ENCODE measurements at places on chromosomes 4 and X. TPM values are rescaled to one million over a fixed set of nuclear protein-coding genes. Genes with fewer than 3 reads are reported as not detected.

DNA sequence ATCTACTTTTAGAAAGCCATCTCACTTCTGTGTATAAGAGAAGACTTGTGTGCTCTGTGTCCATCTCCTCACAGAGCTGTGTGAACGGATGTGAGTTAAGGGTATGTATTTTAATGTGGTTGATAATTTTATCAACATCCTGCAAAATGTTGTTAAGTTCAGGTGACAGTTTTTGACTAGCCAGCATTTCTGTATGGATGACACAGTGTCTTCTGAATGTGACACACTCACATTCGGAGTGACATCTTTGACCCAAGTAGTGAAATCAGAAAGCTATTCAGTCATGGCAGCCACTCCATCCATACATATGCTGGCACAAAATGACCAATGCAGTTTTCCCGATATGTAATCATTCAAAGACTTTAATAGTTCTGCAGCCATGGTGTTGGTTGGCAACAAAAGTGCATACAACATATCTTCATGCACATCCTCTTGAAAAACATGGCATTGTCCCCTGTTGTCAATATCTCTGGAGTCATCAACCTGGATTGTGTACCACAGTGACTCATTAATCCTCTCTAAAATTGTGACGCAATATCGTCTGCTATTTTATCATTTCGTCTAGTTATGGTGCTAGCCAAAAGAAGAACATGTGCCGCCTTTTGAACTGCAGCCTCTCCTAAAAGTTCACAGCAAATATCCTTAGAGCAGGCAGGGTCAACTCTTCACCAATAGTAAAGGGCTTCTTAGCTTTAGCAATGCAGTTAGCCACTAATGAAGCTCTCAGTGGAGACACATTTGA lies 6.8 kb upstream of the FGF2 start:
- no peaks in the 10 kb centered on the region for H3K27me3 ChIP-seq
- no peak for DNase-seq
- H3K36me3 ChIP-seq, result no peaks in the 10 kb centered on the region
- H3K27ac ChIP-seq, result no peak overlapping the region
- H3K4me3 ChIP-seq, result no peak overlapping the region
- H3K4me1 ChIP-seq, result peaks cover 5% of the 10 kb centered on the region

DNA sequence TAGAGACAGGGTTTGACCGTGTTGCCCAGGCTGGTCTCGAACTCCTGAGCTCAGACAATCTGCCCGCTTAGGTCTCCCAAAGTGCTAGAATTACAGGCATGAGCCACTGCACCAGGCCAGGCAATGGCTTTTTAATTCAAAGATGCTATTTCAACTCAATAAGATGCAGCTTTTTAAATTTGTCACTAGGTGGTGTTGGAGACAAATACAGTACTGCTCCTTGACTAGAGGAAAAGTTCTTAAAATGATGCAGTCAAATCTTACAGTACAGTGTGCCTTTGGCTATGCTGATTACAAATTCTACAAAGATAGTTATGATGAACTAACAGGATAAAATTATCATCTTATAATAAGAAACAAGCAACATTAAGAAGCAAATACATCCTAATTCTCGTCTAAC lies 441.1 kb downstream of the KCNIP4 start:
- peaks cover 14% of the 10 kb centered on the region for H3K27me3 ChIP-seq
- H3K27ac ChIP-seq, result no peak overlapping the region
- no peaks in the 10 kb centered on the region for H3K36me3 ChIP-seq
- H3K4me1 ChIP-seq, result no peaks in the 10 kb centered on the region
- DNase-seq, result peak; percentile 36

DNA sequence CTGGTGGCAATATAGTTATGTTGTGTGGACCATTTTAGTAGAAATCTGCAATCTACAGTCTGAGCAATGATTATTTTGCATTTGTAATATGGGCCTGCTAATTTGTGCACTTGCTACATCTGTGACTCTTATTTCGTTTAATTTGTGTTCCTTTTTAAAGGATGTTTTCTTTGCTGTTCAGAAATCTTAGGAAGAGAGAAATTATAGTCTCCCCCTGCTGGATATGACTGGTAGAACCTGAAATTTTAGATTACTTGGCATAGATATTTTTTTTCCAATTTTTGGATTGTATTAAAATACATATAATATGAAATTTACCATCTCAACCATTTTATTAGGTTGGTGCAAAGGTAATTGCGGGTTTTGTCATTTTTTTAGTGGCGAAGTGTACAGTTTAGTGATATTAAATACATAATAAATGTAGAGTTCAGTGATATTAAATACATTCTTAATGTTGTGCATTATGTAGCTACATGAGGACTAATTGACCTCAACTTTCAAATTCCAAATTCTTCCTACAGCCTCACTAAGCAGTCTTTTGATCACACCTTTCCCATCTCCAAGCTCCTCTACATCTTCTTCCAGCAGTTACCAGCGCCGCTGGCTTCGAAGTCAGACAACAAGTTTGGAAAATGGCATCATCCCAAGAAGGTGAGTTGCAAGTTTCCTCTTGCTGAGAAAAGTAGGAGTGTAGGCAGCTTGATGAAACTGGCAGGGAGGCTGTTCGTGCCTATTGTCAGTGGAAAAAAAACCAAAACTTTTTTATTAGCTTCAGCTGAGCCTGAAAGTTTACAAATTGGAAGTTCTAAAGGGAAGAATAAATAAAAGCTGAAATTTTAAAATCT lies 82.2 kb downstream of the FNIP2 start:
- H3K36me3 ChIP-seq, result peaks cover 3% of the 10 kb centered on the region
- peak; percentile 66 for DNase-seq
- H3K27ac ChIP-seq, result no peak overlapping the region
- H3K4me1 ChIP-seq, result no peaks in the 10 kb centered on the region
- no peaks in the 10 kb centered on the region for H3K27me3 ChIP-seq

GRCh38 chr4:4384837-4385236 lies 2.1 kb upstream of the NSG1 start:
- no peaks in the 10 kb centered on the region for H3K36me3 ChIP-seq
- no peak overlapping the region for H3K27ac ChIP-seq
- H3K4me1 ChIP-seq, result peaks cover 7% of the 10 kb centered on the region
- DNase-seq, result no peak
- peaks cover 45% of the 10 kb centered on the region for H3K27me3 ChIP-seq
- H3K4me3 ChIP-seq, result no peak overlapping the region

SYNPO2 gene
- polyA plus RNA-seq, result 0.06 TPM

DNA sequence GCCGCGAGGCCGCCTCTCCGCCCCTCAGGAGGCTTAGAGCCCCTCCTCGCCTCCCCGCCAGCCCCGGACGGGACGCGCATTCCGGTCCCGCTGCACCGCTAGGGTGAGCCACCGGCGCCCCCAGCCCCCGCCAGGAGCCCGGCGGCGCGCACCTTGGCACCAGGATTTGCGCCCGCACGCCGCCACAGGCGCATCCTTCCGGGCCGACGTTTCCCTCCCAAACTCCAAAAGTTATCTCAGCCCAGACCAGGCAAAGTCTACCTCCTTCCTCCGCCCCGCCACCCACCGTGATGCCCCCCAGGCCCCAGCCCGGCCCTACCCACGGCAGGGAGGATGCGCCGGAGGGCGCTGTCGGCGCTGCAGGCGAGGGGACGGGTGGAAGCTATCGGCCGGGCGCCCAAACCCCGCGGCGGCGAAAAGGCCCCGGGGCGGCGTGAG lies 538 bp downstream of the SCML2 start:
- H3K4me3 ChIP-seq, result peak overlapping the region; percentile 31
- peaks cover 8% of the 10 kb centered on the region for H3K4me1 ChIP-seq
- H3K27ac ChIP-seq, result no peak overlapping the region

All from endothelial cell of umbilical vein (primary cell).